ENCODE measurements at places on chromosomes 11 and 22.

GRCh38 chr11:124672536-124673215, 863 bp downstream of the SIAE start:
- no peak for DNase-seq

GRCh38 chr11:20363500-20364340, at the start of gene HTATIP2:
TSS of gene HTATIP2 (plus strand) at chr11:20363714. CDS start at chr11:20364238, 524 bp downstream.
- peak; percentile 67 for DNase-seq

DNA sequence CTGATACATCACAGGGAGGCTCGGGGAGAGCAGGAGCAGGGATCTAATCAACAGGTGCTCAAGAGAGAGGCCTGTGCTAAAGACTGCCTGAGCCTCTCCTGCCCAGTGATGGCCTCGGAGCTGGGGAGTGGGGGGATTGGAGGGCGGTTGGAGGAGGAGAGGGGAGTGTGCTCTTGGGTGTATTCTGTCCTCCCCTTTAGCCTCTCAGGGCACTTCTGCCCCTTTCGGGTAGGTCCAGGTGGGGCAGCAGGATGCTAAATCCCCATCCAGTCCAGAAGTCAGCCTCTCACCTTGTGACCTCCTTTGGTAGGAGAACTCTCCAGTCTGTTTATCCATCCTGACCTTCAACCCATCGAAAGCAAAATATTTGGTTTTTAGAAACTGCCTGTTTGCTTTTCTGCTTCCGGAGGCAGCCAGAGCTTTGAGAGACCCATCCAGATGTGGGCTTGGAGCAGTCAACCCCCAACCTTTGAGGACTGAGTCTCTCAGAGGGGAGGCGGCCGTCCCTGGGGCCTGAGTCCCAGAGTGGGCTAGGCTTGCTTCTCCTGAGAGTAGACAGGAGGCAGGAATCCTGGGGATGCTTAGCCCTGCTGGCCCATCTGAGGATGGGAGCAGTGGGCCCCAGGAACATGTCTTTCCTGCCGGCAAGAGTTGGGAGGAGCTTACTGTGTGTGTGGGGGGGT, 105.2 kb upstream of the SYT13 start:
- DNase-seq: no peak

DNA sequence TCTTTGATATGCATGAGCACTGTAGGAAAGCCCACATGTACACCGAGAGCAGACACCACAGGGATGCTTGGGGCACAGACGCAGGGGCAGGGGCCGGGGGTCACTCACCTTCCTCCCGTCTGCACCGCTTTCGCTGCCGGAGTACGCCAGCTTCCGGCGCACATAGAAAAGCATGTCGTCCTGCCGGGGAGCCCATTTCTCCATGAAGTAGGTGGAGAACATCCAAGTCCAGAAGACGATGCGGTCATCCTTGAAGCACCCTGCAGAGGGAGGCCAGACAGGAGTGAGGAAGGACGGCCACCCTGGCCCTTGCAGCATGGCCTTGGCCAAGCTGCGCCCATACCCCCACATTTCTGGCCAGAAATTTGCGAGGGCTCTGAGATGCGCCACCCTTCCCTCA, 28.8 kb downstream of the KIAA0930 start:
- no peak for DNase-seq

DNA sequence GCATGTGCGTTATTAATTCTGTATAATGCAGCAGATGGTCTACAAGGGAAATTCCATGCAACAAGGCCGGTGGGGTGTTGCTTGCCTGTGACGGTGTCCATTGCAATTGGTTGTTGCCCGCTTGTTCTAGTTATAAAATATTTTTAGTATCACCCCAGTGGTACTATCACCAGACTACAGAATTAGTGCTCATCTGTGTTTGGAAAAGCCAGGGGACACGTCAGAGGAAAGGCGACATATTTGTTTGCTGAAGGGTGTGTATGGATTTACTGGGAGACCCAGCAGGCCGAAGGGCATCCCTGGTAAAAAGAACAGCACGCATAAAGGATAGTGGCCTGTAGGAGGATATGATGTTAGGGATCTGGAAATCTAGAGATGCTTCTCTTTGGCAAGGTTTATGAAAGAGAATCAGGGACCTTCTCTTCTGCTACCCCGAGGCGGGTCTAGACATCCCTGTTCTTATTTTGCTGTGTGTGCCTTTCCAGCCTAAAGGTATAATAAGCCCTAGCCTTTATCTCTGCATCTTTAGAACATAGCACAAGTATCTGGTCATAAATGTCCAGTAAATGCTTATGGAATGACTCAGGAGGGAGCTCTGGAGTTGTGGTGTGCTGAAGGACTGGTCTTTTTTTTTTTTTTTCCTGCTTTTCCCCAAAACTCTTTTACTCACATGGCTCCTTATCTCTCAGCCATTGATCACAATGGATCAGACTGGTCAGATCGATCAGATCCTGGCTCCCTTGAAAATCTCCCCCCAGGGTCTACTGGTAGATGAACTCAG, 90.9 kb downstream of the LDLRAD3 start:
- no peak for DNase-seq

GRCh38 chr22:19109198-19110063, 12.8 kb downstream of the DGCR2 start:
- peak; percentile 61 for DNase-seq

DNA sequence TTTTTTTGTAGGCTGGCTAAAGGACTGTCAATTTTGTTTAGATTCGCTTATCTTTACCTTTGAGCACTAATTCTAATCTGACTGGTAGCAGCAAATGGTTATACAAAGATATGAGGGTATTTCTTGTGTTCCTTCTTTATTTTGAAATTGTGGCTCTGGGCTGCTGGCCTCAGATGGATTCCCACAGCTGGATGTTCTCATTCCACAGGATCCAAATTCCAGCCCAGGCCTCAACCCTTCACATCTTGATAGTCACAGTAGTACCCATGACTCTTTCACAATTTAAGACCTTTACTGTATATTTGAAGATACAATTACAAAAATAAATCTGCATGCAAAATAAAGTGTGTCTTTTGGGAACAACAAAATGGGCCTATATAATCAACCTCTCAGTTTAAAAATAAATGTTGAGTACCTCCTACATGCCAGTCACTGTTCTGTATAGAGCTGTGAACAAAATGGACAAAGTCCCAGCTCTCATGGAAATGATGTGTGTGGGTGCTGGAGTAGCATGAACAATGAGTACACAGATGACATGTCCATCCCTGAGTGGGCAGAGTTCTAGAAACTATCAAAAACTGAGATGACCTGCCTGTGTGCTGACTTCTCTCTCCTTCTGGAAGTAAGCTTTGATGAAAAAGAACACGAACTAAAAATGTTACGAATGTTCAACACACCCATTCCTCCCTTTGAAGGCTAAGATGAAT, 51.7 kb upstream of the FBXO3 start:
- no peak for DNase-seq

- DNase-seq: no peak
These were observed 3.4 kb downstream of the TMEM126A start for GRCh38 chr11:85651118-85651517.

GRCh38 chr11:125941619-125942611, 3.9 kb upstream of the VSIG10L2 start:
- peak; percentile 41 for DNase-seq

GRCh38 chr11:85791409-85791990, 19.4 kb downstream of the SYTL2 start:
- DNase-seq: no peak

- no peak for DNase-seq
These were observed 115.4 kb downstream of the C11orf58 start for GRCh38 chr11:16853859-16854258.

DNA sequence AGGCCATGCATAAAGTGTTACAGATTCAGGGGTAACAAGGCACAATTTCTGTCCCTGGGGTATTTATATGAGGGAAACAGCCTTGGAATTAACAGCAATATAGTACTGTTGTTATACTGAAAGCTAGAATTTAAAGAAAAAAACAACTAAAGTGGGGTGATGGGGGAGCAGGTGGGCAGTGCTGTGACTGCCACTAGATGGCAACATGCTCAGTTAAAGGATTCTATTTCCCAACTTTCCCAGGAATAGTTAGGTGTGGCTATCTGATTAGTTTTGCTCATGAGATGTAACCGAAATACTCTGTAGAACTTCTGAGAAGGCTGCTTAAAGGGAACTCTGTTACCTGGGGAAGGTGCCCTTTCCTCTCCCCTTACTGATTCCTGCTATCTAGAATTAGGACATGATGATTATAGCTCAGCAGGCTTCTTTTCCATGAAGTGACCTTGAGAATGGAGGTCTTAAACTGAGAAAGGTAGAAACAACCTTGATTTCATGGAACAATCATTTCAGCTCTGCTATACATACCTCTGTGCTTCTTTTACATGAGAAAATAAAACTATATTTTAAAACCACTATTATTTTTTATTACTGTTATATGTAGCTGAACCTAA, 102.6 kb downstream of the RELT start:
- no peak for DNase-seq

DNA sequence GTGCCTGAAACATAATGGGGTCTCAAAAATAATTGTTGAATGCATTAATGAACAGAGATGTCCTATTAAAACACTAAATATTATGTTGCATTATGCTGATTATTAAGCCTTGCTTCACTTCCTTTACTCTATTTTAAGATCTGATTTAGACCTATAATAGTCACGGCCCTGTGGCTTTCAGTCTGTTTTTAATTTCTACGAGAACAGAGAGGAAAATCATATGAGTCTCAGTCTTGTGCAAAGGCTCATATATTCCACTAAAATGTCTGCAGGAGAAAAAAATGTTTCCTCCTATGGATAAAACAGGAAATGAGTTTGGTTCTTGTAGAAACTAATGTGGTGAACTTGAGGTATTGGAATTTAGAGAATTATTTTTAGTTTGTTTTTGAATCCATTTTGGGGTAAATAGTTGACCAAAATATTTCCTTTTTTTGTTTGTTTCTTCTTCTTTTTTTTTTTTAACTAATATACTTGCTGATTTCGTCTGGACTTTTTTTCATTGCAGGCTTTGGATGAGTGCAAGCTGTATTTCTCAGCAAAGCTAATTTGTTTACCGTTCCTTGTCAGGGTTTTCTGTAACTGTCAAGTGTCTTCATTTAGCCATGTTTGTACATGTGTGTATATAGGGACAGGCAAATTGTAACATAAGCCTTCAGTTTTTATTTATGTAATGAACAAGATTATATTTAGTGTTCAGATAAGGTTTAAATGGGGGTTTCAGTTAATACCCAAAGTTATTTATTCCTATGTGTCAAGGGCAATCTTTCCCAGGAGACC, 139.1 kb upstream of the DDI1 start:
- DNase-seq: no peak

GRCh38 chr22:27845644-27846043, 44.1 kb upstream of the MN1 start:
- DNase-seq: no peak

DNA sequence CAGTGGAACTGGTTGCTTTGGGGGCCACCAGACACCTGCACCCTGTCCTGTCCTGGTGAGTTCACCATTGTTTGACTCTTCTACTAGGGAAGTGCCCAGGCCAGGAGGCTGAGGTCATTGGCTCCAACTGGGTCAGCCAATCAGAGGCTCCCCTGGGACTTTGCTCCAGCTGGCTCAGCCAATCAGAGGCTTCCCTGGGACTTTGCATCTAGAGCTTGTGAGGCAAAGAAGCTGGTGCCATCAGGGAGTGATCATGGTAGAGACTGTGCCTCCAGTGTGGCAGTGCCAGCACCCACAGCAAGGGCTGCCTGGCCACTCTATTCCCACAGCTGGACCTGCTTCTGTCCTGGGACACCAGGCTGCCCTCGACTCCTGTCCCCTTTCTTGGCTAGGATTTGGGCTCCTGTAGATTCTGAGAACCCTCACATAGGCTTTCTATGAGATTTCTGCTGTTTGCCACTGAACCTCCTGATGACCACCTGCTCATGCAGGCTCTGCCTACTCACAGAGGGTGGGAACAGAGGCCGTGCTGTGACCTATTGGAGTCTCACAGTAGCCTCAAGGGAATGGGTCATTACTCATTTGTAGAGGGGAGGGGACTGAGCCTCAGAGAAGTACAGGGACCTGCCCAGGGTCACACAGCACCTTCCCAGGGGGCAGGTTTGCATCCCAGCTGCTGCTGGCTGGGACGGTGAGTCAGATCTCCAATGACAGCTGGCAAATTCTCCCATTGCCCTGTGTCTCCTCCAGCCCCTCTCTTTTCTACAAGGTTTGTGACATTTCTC, 59.2 kb upstream of the SHISAL1 start:
- DNase-seq: no peak

GRCh38 chr11:34343153-34343552, 14.7 kb downstream of the ABTB2 start:
- DNase-seq: no peak

DNA sequence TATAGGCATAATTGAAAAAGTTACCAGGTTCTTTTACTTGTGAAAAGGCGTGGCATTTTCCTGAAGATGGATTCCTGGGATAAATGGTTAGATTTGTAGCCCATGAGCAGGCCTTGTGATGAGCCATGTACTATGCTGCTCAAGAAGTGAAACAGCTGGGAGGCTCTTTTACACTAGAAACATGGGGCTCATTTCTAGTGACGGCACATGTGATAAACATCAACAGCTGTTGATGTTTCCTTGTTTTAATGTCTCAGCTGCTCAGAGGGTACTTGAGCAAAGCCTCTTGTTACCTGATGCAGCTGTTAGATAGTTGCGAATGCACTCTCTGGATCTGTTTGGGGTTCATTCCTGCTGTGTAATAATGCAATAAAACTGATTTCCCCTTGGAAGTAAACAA, 396.8 kb downstream of the GUCY1A2 start:
- DNase-seq: no peak

- peak; percentile 50 for DNase-seq
These were observed 14.1 kb downstream of the MIAT start for GRCh38 chr22:26671317-26672059.

DNA sequence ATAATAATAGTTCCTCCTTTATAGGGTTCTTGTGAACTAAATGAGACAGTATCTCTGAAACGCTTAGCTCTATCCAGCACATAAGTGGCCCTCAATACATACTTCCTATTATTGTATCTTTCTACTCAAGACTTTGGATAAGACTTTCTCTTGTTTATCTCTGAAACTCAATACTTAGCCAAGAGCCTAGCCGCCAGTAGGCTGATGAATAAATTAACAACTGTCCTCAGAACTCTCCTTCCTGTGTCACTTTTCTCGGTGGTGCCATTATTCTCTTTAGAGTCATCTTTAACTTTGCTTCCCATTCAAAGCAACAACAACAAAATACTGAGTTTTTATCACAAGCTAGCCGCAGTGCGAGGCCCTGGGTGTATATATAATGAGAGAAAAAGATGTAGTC, 86.9 kb downstream of the FAM83F start:
- DNase-seq: no peak

Measured in naive thymus-derived CD8-positive, alpha-beta T cell (primary cell).